ENCODE measurements at places on chromosomes 7 and 10.

DNA sequence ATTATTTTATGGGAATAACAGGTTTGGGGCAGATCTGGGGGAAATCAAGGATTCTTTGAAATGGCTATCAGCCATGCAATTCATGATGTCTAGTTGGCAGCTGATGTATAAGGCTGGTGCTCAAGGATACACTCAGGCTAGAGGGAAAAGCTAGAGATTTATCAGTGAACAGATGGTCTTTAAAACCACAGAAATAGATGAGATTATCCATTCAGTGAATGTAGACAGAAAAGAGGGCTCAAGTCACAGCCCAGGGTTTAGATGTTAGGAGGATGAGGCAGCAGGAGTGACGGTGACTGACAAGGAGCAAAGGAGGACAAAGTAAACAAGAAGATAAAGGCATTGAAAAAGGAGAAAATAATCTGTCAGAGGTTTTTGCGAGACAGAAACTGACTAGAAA lies 238.7 kb downstream of the CDK14 start:
- no peak for DNase-seq

DNA sequence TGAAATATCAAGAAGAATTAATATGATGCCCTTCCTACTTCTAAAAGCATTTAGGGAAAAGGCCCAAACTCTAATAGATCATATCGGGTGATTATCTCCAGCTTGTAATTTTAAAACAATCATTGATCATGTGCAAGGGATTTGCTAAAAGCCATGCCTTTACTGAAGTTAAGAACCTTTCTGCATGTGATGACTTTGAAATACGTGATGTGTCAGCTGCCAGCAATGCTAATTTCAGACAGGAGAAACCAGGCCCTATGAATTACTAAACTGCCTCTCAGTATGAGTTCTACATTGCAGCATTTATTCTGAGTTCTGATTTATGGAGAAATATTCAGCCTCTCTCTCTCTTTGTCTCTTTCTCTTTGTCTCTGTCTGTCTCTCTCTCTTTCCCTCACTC lies 203.6 kb upstream of the AKR1E2 start:
- DNase-seq, result no peak

DNA sequence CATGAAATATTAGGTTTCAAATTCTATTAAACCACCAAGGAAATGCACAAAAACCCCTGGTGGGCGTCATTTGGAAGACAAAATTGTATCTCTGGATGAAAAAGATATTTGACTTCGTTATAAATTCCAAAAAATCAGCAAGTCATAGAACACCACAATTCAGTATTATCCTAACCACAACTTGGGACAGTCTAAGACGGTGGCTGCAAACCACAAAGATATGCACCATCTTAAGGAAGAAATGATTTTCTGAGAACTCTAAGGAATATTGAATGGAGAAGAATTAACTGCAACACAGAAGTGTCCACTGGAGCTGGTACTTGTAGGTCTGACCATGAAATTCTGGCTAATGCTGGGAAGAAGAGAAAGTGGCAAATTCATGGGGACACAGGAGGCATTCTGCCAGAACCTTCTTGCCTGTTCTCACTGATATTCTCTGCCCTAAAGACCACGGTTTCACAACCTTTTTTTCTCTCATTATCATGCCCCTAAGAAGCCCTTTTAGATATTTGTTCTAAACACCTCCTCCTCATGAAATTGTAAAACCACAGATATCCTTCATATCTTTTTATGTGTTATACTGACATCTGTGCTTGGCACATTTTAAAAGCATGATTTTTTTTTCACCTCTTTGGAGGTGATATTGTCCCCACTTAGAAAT lies 92.9 kb downstream of the SFMBT2 start:
- no peak for DNase-seq

DNA sequence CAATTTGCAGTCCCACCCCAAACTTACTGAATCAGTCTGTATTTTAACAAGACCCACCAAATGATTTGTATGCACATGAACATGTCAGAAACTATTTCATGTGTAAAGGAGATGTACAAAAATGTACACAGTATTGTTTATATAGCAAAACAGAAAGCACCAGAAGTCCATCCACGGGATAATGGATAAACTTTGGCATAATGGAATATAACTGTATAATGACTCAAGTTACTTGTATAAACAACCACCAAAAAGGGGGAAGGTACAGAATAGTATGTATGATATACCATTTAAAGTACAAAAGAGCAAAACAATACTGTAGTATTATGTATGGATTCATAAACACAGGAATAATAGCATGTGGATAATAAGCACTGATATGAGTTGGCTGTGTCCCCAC lies 22.4 kb downstream of the NUP42 start:
- no peak for DNase-seq

- no peak for DNase-seq
Observed at GRCh38 chr10:79430936-79431335, 14.5 kb downstream of the ZCCHC24 start.
